ENCODE measurements at places on chromosomes 6 and 20.

- no peak for DNase-seq
Measured at GRCh38 chr6:131067521-131067920, 4.5 kb upstream of the EPB41L2 start.

GRCh38 chr6:99590728-99591672, 15.6 kb upstream of the PRDM13 start:
- no peak for DNase-seq

- no peak for DNase-seq
Measured at GRCh38 chr20:13250251-13250650, 29.2 kb downstream of the ISM1 start.

DNA sequence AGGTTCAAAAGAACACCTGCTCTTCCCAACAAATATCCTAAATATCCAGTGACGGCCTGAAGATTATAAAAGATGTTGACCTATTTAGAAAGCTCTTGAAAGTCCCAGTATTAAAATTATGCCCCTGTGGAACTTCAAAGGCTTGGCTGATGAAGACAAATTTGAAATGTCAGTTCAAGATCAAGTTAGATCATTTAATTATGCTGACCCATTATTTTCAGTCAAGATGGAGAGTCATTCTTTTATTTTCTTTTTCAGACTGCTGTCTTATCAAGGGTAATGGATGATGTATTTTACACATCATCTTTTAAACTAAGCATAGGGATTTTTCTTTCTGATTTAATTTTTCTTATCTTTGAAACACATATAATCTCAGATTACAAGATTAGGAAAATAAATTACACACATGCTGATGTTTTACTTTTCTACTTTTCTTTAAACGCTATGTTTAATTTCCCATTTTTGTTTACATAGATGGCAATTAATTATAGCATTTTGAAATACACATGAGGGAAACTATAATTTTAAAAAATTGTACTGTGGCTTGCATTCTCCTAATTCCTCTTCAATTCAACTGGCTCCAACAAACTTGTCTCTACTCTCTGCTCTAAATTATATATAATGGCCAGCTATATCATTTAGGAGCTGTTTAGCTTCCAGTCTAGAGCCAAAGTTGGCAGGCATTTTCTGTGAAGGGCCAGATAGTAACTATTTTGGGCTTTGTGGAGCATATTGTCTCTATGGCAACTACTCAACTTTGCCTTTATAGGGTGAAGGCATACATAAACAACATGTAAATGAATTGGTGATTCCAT, 123.7 kb downstream of the RCAN2 start:
- no peak for DNase-seq

- DNase-seq, result no peak
Measured at GRCh38 chr6:116291701-116292396, 12.1 kb upstream of the TSPYL1 start.

DNA sequence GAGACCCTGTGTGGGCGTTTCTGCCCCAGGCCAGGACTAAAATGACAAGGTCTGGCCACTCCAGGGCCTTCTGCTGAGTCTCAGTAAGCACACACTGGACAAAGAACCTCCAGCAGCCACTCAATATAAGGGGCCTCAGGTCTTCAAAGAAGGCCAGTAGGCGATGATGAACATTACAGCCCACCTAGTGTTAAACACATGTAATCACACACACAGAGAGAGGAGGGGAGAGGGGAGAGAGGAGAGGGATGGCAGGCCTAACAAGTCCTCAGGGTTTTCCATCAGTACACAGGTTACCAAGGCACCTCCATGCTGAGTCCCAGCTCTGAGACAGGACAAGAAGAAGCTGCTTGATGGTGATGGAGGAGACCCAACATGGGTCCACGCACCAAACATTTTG, 325.6 kb downstream of the PTPRT start:
- DNase-seq, result no peak

DNA sequence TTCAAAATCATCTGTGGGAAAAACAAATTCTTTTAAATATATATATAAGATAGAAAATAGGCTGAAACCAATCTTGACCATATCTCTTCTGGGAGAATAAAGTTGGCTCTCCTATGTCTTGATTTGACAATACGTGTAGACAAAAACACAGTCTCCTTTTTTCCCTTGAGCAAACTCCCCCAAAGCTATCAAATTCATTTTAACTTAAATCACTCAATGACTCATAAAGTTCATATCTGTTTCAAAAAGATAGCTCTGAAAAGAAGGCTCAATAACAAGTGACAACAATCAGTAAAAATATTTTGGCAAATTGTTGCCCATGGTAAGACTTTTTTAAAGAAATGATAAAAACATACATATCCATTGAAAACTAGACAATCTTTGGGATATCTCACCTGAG, 236.0 kb upstream of the TENT5A start:
- no peak for DNase-seq

GRCh38 chr6:99602520-99603420, 3.9 kb upstream of the PRDM13 start:
- no peak for DNase-seq
